NCI-H526 treated with DMSO at 0.1 percent for 48 hours (cell line): ENCODE measurements at places on chromosomes 1 and 21.

- DNase-seq: no peak
Observed at GRCh38 chr1:167567663-167568062, 14.1 kb upstream of the CREG1 start.

- no peak for DNase-seq
Observed at GRCh38 chr1:115630342-115630741, 11.4 kb upstream of the VANGL1 start.

DNA sequence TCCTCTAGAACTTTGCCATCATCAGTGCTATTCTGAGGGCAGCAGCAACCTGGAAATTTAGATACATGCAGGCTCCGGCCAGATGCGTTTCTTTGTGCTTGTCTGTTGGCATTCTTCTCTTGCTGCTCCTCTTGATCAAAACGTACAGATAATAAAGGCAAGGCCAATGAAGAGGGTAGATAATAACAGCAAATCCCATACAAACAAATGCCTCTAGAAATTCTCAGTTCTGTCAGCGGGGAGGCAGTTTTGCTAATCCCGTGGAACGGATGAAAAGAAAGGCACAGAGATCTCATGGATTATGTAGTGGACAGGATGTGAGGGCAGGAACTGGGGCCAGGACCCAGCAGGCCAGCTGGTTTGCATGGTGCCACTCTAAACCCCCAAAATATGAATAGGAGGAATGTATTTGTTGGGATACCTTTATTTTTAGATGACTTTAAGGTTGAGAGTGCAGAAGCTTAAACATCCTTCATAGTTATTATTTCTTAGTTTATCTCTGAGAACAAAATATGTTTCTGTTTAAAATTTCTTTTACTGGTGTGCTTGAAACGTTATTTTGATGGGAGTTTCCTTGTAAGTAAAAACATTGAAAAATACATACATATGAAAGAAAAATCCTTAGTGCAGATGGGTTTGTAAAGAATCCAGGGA, 1.5 kb downstream of the ITSN1 start:
- DNase-seq: no peak

GRCh38 chr1:184635980-184636431, 118.7 kb downstream of the EDEM3 start:
- no peak for DNase-seq

DNA sequence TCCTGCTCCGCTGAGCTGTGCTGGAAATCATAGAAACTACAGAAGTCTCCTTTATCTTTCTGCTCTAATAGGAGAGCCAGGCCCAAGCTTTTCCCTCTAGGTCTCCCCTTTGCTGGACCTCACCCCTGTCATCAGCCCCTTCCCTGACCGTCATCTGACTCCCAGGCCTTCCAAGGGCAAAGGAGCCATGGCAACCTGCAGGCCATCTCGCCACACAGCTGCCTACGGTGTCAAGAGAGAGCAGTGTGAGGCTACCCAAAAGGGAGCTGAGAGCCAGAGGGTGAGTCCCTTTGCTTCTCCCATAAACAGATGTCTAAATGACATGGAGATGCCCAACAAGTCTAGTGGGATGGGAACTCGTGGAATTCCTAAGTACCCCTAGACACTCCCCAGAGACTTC, 37.6 kb upstream of the DIPK1A start:
- no peak for DNase-seq

DNA sequence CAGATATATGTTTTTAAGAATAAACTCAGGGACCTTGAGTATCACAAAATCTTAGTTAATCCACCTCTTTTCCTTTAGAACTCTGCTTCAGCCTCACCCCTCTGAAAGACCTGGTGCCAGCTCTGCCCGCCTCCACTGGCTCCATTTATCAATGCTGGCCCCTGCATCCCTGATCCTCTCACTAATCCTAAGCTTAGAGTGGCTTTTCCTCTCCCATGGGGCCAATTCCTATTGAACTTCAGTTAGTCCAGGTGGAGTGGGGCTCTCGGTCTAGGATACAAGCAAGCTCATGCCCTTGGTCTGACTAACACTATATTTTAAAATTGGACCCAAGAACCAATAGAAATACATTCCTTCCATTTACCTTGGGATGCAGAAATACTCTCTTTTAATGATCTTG, 87.0 kb downstream of the RGS7 start:
- no peak for DNase-seq

GRCh38 chr1:23810818-23811540, 10.4 kb upstream of the GALE start:
- DNase-seq: no peak

GRCh38 chr1:227901906-227902640, 45.7 kb downstream of the WNT9A start:
- no peak for DNase-seq

GRCh38 chr1:153933430-153933829, 10.7 kb upstream of the GATAD2B start:
- DNase-seq: no peak

- no peak for DNase-seq
Observed at GRCh38 chr1:183277821-183278738, 92.0 kb downstream of the LAMC2 start.

- DNase-seq: no peak
Observed at GRCh38 chr1:233293556-233294446, 1.7 kb downstream of the PCNX2 start.

- DNase-seq: no peak
Observed at GRCh38 chr1:226449823-226450222, 41.9 kb upstream of the PARP1 start.

DNA sequence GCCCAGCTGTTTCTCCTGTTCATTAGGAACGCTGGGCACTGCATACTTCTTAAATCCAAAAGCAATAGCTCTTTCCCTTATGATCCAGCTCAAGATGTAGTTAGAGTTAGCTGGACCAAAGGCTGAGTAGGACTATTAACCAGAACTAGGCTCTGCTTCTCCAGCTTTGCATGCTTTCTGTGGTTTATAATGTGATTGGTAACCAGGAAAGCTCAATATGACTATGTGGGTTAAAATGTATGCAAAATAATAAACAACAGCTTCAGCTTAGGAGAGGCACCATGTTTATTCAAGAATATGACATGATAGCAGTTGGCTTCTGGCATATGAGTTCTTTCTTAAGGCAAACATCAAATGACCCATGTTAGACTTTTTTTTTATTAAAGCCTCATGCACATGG, 73.8 kb downstream of the LYPLAL1 start:
- no peak for DNase-seq

GRCh38 chr1:214842856-214843255, 239.7 kb upstream of the KCNK2 start:
- no peak for DNase-seq

- DNase-seq: no peak
Observed at GRCh38 chr1:12541274-12542137, 76.5 kb downstream of the DHRS3 start.

DNA sequence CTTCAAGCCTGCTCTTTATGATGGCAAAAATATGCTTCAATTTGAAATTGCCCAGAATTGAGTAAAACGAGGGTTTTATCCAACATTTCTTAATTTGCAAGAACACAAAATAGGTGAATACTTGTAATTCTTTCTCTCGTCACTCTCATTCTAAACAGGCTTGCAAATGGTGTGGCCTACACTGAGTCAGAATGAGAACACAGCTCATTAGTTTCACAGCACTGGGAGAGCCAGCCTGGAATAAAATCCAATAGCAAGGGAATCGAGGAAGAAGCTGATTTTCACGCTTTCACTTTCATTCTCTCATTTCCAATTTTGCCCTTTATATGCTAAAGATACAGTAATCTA, 537.5 kb downstream of the LTN1 start:
- no peak for DNase-seq

DNA sequence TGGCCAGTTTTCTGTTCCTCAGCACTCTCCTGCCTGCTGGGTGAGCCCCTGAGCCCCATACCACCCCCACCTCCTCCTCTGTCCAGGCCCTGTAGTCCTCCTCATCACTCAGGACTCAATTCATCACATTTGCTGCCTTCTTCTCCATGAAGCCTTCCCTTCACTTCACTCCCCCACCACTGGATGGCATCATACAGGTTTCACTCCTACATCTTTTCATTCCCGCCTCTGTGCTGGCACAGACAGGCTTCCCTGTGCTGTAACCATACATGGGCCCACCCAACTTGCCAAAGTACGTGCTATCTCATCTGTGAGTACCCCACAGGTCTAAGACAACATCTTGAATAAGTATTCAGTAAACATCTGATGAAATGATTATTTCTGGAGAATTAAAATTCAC, 56.9 kb downstream of the SLC45A1 start:
- no peak for DNase-seq

DNA sequence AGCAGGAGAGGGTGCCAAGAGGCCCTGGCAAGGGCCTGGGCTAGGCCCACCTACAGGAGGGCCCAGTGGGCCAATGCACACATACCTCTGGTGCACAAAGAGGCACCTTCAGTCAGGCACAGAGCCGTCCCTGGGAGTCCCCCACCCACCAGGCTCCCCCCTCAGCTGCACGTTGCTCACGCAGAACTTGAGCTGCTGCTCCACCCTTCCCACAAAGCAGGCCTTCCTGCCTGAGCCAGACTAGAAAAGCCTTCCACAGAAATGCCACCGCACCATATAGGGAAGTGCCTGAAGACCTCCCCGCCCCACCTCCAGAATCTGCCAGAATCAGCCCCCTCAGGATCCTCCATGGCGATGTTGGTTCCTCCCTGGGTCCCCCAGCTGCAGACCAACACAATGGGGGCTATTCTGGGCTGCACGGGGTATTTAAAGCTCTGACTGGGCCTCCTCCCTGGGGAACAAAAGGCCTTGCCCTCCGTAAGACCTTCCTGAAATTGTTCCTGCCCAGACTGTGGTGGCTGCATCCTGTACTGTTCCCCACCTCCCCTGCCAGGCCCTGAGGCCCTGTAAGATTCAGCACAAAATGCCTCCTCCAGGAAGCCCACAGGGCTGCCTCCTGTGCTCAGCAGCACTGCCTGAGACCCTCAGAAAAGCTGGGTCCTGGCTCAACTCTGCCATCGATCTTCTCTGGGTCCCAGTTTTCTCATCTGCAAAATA, 27.2 kb downstream of the HSPG2 start:
- no peak for DNase-seq

GRCh38 chr1:176559878-176560277, 96.9 kb downstream of the PAPPA2 start:
- DNase-seq: peak; percentile 84

- DNase-seq: no peak
Observed at GRCh38 chr1:36951292-36951750, 83.0 kb downstream of the GRIK3 start.

- DNase-seq: no peak
Observed at GRCh38 chr1:152735648-152736047, 22.2 kb upstream of the KPRP start.

GRCh38 chr1:87972811-87973210, 644.1 kb downstream of the LMO4 start:
- DNase-seq: no peak

DNA sequence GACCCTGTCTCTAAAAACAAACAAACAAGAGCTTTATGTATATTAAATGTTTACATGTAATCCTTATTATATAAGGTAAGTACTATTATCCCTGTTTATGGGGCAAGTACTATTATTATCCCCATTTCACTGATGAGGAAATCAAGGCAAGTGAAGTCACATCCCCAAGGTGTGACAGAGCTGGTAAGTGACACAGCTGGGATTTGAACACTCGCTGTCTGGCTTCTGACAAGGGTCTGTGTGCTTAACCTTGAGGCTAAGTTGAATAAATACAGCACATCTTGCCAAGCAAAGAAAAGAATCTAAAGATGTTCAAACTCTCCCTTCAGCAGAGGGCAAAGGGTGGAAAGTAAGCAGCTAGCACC, 167.9 kb upstream of the IRF2BP2 start:
- no peak for DNase-seq

- DNase-seq: no peak
Observed at GRCh38 chr1:27492796-27493195, 2.8 kb upstream of the WASF2 start.
